ENCODE measurements at places on chromosomes 6 and 20. TPM values are rescaled to one million over a fixed set of nuclear protein-coding genes. Genes with fewer than 3 reads are reported as not detected.

DNA sequence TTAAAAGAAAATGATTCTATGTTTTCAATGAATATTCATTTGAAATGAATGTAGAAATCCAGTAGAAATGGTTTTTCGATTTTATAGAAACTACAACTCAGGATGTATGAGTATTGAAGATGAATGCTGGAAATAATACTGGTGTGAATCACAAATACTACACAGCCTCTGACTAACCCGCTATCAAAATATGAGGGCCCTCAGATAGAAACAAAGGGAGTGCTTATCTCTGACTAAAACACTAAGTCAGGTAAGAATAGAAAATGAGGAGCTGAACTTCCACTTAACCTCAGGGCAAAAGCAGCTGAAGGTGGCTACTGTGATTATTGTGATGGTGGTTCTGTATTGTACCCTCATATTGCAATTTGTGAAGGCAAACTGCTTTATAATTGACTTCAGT is 220.9 kb upstream of the RNF217 start:
- no peak for DNase-seq

DNA sequence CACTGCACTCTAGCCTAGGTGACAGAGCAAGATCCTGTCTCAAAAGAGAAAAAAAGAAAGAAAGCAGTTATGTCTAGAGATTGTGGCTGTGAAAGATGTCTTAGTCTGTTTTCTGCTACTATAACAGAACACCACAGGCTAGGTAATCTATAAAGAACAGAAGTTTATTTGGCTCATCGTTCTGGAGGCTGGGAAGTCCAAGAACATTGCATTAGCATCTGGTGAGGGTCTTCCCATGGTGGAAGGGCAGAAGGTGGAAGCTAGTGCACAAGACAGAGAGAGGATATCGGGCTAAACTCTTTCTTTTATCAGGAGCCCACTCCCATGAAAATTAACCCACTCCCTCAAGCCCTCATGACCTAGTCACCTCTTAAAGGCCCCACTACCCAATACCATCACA is 16.2 kb upstream of the RALY start:
- no peak for DNase-seq

DNA sequence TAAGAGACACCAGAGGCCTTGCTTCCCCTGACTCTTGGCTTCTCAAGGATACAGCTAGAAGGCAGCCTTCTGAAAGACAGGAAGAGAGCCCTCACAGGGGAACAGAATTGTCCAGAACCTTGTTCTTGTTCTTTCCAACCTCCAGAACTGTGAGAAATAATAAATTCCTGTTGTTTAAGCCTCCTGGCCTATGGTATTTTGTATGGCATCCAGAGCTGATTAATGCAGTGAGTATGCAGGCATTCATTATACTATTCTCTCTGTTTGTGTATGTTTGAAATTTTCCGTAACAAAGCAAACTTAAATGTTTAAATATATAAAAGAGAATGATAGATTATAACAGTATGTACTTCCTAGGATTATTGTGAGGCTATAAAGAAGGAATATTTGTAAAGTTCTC is 903.4 kb upstream of the FLRT3 start:
- DNase-seq = no peak

- DNase-seq = no peak
Observed at GRCh38 chr20:49147296-49147695, 40.8 kb downstream of the STAU1 start.

DNA sequence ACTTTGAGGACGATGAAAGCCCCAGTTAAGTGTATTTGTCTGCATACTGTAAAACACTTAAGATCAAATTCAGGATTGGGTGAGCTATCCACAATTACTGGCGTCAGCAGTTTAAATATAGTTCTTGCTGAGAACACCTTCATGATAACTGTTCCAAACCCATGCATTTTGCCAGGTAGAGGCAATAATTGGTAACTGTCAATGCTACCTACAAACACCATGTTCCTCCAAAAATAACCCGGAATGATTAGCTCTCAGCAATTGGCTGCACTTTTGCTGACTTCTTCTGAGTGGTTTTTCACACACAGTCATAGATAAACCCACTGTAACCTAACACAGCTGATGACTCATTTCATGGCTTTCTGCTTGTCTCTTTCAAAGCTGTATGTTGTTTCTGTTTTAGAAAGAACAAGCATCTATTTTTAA is 1358.6 kb upstream of the GJE1 start:
- DNase-seq = peak; percentile 15

DNA sequence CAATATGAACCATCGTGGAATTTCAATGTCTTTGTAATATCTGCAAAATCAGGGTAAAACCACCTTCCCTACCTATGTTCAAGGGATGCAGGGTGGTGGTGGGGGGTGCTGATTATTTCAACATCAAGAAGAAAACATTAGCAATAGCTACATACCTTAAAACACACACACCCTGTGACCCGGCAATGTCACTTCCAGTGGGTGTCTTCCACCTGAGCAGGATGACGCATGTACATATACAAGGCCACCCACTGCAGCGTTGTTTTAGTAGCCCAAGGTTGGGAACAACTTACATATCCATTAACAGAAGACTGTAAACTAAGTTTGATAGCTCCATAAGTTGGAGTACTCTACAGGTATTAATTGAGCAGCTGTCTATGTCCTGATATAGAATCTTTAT is 62.6 kb upstream of the SIRPG start:
- DNase-seq = no peak

DNA sequence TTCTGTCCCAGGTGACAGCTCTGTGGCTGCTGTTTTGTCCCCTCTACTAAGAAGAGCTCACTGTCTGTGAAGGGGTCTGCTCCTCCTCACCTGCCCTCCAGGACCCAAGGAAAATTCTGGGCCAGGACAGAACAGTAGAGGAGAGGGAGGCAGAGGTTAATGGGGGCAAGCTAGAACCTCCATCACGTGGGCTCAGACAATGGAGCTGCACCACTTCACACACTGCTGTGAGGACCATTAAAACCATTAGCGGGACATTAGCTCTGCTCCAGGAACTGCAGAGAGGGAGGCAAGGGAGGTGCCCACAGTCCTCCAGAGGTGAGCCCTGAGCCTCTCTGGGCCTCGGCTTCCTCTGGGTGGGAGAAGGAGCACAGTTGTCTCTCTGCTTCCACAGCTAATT is 78.4 kb downstream of the NOL4L start:
- no peak for DNase-seq

DNA sequence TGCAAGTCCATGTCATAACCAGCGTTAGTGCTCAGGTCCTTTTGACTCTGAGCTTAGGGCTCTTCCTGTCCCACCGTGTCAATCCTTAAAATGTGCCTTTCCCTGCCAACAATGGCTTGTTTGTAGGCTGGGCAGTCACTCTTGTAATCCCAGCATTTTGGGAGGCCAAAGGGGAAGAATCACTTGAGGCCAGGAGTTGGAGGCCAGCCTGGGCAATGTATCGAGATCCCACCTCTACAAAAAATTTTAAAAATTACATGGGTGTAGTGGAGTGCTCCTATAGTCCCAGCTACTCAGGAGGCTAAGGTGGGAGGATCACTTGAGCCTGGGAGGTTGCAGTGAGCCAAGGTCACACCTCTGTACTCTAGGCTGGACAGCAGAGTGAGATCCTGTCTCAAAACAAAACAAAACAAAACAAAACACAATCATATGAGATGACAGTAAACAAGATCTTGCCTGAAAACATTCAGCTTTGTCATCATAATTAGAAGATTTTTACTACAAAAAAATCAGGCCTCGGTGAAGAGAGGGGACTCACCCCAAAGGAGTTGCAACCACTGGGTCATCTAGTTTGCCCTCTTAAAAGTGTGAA is 52.5 kb upstream of the SLC32A1 start:
- DNase-seq = no peak

DNA sequence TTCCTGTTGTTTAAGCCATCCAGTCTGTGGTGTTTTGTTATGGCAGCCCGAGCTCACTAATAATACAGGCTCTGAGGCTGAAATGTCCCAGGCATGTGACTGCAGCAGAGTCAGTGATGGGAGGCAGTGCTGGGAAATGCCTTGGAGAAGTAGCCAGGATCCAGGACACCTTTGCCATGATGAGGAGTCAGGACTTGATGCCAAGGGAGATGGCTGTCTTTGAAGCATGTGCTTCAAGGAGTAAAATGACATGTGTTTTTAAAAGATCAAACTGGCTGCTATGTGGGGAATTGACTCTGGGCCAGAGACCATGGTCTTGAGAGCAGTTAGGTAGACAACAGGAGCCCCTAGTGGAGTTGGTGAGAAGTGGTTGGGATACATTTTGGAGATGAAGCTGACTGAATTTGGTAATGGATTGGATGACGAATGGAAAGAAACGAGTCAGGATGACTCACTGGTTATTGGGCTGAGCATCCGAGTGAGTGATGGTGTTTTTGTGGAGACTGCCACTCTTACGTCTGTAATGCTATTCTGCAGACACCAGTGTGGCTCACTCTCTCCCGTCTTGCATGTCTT is 322.2 kb downstream of the PLCB1 start:
- peak; percentile 65 for DNase-seq

DNA sequence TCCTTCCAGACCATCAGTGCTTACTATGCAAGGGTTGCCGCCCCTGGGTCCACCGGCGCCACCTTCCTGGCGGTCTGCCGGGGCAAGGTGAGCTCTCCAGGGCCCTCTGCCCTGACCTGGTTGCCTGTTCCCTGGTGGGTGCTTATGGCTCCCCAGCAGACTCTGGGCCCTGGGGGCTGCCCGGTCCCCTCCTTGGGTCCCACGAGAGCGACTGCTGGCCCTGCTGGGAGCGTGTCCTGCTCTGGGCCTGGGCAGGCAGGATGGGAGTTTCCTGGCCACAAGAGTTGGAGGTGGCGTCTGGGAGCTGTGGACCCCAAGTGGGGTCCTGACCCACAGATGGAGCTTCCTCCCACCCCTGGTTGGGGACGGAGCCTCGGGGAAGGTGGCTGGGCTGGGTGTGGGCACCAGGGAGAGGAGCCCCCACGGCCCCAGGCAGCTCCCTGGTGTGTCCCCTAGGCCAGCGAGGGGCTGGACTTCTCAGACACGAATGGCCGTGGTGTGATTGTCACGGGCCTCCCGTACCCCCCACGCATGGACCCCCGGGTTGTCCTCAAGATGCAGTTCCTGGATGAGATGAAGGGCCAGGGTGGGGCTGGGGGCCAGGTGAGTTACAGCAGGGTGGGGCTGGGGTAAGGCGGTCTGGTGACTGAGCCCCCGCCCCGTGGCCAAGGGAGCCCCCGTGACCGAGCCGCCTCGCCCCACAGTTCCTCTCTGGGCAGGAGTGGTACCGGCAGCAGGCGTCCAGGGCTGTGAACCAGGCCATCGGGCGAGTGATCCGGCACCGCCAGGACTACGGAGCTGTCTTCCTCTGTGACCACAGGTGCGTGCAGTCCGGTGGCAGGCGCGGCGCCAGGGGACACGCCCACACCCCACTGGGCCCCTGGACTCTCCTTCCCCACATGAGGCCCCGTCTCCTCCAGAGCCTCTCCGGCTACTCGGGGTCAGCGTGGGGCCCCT is 7.1 kb upstream of the TNFRSF6B start:
- no peak for DNase-seq

The SPDEF gene
- not detected for total RNA-seq

The ENPP1 gene
- 1.7 TPM for total RNA-seq

All from NCI-H460 (cell line).